ENCODE measurements at places on chromosomes 2 and 18.

GRCh38 chr2:228801451-228801850 is 469.6 kb downstream of the PID1 start:
- no peak overlapping the region for H3K27ac ChIP-seq
- H3K36me3 ChIP-seq: no peaks in the 10 kb centered on the region
- no peak overlapping the region for H3K4me3 ChIP-seq
- no peaks in the 10 kb centered on the region for H3K4me1 ChIP-seq
- H3K27me3 ChIP-seq: no peaks in the 10 kb centered on the region

GRCh38 chr2:54942373-54942772 is 107.9 kb downstream of the RTN4 start:
- H3K4me1 ChIP-seq: peaks cover 8% of the 10 kb centered on the region
- H3K27ac ChIP-seq: no peak overlapping the region
- DNase-seq: no peak

DNA sequence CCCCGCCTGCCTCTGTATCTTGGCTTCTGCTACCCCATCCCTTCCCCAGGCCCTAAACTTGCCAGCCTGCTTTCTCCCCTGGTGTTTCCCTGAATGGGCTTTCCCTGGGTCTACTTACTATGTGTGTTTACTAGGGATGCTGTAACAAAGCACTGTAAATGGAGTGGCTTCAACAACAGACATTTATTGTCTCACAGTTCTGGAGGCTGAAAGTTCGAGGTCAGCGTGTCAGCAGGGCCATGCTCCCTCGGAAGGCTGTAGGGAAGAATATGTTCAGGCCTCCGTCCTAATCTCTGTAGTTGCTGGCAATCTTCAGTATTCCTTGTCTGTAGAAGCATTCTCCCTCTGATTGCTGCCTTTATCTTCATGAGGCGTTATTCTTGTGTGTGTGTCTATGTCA is 113.6 kb downstream of the DDX1 start:
- no peak overlapping the region for H3K4me3 ChIP-seq
- H3K27me3 ChIP-seq: peaks cover 40% of the 10 kb centered on the region
- no peak for DNase-seq
- no peaks in the 10 kb centered on the region for H3K36me3 ChIP-seq

- peaks cover 9% of the 10 kb centered on the region for H3K4me1 ChIP-seq
- no peaks in the 10 kb centered on the region for H3K27me3 ChIP-seq
- no peak for DNase-seq
- no peak overlapping the region for H3K4me3 ChIP-seq
- no peaks in the 10 kb centered on the region for H3K36me3 ChIP-seq
These were observed 187.1 kb upstream of the PIK3C3 start for GRCh38 chr18:41767960-41768359.

- no peaks in the 10 kb centered on the region for H3K36me3 ChIP-seq
- H3K27ac ChIP-seq: no peak overlapping the region
- H3K4me3 ChIP-seq: peak overlapping the region; percentile 65
- DNase-seq: no peak
These were observed 3.7 kb downstream of the NFATC1 start for GRCh38 chr18:79399275-79400081.

DNA sequence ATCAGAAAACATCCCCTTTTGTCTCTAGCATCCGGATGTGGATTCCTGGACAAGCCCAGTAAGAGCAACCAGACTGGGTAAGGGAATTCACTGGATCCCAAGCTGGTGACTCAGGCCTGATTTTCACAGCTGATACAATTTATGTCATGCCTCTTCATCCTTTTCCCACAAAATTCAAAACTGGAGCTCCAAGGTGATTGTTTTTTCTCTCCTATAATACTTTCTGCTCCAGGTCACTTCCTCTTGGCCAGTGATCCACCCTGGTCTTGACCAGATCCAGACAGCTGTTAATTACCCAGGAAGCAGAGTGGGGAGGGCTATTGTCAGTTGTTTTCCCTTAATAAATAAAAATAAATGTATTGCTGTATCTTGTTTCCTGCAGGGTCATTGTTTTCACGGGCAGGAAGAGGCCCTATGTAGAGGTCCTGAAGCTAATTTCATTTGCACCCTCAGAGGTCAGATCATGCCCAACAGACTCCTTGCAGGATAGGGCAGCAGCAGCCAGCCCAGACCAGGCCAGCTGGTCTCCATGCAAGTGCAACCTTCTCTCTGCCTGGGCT is 57.6 kb downstream of the EVA1A start:
- H3K27ac ChIP-seq: no peak overlapping the region
- no peaks in the 10 kb centered on the region for H3K27me3 ChIP-seq
- H3K4me1 ChIP-seq: peaks cover 7% of the 10 kb centered on the region
- no peak overlapping the region for H3K4me3 ChIP-seq
- DNase-seq: no peak

- H3K4me1 ChIP-seq: peaks cover 13% of the 10 kb centered on the region
- H3K27ac ChIP-seq: no peak overlapping the region
- H3K36me3 ChIP-seq: peaks cover 13% of the 10 kb centered on the region
- no peak overlapping the region for H3K4me3 ChIP-seq
These were observed 47.1 kb downstream of the ACSL3 start for GRCh38 chr2:222907790-222908441.

DNA sequence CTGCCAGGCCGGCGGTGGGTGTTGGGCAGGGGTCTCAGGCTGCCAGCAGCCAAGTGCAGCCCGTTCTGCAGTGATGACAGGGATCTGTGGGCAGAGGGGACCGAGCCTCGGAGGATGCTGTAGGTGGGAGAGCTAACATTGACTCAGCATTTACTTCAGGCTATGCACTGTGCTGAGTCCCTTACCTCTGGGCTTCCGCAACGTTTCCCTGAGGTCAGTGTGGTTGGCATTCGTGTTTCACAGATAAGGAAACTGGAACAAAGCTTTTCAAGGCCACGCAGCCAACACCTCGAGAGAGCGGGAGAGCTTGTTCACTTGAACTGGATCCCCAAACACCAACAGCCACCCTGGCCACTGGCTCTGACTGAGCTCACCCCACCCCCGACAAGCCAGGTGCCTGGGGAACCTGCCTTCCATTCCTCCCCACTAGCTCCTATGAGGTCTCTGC is 839 bp upstream of the GPR148 start:
- H3K27ac ChIP-seq: peak overlapping the region; percentile 30
- DNase-seq: no peak
- peak overlapping the region; percentile 68 for H3K4me3 ChIP-seq
- no peaks in the 10 kb centered on the region for H3K36me3 ChIP-seq
- H3K4me1 ChIP-seq: peaks cover 3% of the 10 kb centered on the region
